ENCODE measurements at places on chromosomes 1 and 21. TPM values are rescaled to one million over a fixed set of nuclear protein-coding genes. Genes with fewer than 3 reads are reported as not detected.

- peaks cover 6% of the 10 kb centered on the region for H3K27me3 ChIP-seq
- H3K4me1 ChIP-seq: no peaks in the 10 kb centered on the region
- ATAC-seq: no peak
- no peak overlapping the region for H3K27ac ChIP-seq
Observed at GRCh38 chr1:14435368-14436023, 163.0 kb upstream of the KAZN start.

GRCh38 chr1:41518471-41518870 is 34.0 kb upstream of the EDN2 start:
- H3K4me1 ChIP-seq: no peaks in the 10 kb centered on the region
- H3K4me3 ChIP-seq: no peak overlapping the region
- no peak overlapping the region for H3K27ac ChIP-seq
- H3K27me3 ChIP-seq: no peaks in the 10 kb centered on the region

DNA sequence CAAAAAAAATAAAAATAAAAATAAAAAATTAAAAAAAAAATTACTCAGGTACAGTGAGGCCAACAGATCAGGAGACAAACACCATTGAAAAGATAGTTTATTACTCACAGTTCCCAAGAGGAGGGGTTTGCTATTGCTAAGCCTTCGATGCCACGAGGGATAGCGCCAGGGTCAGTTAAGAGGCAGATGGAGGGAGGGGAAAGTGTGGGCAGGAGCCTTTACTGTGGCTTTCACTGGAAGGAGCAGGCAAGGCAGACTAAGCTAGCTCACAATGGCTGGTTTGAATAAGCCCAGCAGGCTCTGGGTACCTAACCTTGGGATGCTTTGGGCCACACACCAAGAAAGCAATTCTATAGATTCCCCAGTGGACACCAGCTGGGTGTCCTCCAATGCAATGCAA is 12.7 kb upstream of the RNF187 start:
- H3K4me1 ChIP-seq: no peaks in the 10 kb centered on the region
- no peak overlapping the region for H3K4me3 ChIP-seq
- peaks cover 56% of the 10 kb centered on the region for H3K27me3 ChIP-seq
- no peak overlapping the region for H3K27ac ChIP-seq
- no peak for ATAC-seq

DNA sequence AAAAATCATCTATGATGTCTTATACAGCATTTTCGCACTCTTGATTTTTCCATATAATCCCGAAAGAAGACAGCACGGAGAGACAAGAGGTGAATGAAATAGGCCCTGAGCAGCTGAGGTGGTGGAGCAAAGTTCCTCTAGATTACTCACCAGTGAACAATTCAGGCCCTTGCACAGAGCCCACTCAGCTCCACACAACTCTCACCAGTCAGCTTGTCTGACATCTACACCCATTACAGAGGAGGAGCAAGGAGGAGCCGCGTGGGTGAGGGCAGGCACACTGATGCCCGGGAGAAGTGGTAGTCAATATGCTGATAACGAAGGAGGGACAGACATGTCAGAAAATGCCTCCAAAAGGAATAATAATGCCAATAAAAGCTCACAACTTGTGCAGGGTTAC is 59.9 kb downstream of the DNM3 start:
- H3K4me3 ChIP-seq: no peak overlapping the region
- no peaks in the 10 kb centered on the region for H3K27me3 ChIP-seq
- no peaks in the 10 kb centered on the region for H3K36me3 ChIP-seq
- no peak for ATAC-seq

MYOG gene
- total RNA-seq: 0.35 TPM
